ENCODE measurements at places on chromosomes 1 and 21.

GRCh38 chr1:43437031-43437973 lies 16.4 kb downstream of the HYI start:
- DNase-seq = no peak

DNA sequence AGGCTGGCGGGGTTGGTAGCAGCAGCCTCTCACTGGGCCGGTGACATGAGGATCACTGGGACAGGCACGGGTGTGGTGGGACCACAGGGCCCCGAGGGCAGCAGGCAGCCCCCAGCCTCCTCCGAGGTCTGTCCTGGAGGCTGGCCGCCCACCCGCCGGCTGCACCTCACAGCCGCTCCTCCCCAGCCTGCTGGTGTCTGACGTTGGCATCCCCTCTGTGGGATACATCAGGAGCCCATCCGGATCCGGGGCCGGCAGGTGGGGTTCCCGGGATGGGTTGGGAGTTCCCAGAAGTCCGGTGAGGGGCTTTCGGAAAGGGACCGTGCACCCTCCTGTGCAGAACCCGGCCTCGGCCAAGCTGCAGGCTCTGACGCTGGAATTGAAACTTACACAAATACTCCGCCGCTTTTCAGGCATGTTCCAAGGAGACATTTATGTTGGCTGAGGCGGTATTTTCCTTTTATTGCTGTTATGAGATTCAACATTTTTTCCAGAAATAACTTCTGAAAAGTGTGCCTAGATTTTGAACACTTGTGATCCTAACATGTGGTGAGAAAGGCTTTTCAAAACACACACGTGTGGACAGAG lies 142.1 kb upstream of the ARHGEF16 start:
- DNase-seq = no peak

DNA sequence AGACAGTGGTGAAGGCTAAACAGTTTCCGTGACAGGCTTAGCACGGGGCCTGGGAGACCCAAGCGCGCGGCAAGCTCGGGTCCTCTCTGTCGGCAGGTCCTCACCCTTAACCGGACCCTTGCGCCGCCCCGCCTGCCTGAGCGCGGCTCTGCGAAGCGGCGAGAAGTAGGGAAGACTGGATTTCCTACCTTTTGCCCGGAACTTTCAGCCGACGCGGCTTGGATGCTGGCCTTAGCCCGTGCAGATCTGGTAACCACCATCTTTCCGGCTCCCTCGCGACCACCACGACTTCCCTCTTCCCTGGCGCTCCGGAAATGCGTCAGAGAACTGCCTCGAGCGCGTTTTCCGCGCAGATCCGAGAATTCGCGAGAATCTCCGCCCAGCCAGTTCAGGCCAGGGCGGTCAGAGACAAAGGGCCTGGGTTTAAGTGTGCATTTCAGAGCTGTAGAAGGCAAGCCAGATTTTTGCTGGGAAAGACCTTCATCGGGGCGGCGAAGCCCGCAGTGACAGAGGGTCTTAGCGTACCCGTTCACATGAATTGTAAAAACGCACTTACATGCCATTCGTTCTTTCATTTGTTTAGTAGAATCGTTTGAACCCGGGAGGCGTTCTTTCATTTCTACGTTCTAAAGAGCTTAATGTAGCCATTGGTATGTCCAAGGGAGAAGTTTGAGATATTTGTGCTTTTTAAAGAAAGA lies at the start of gene DNTTIP2:
DNTTIP2 (minus strand) TSS at position 318 of the 698 bp plus-strand sequence; CDS start at position 260, 58 bp downstream.
- peak; percentile 90 for DNase-seq

GRCh38 chr1:228029281-228029680 lies 22.5 kb downstream of the WNT3A start:
- DNase-seq = no peak

GRCh38 chr1:168513656-168514404 lies 30.0 kb downstream of the XCL2 start:
- DNase-seq = no peak

- no peak for DNase-seq
Measured at GRCh38 chr21:27631471-27631870, 664.6 kb upstream of the ADAMTS5 start.

DNA sequence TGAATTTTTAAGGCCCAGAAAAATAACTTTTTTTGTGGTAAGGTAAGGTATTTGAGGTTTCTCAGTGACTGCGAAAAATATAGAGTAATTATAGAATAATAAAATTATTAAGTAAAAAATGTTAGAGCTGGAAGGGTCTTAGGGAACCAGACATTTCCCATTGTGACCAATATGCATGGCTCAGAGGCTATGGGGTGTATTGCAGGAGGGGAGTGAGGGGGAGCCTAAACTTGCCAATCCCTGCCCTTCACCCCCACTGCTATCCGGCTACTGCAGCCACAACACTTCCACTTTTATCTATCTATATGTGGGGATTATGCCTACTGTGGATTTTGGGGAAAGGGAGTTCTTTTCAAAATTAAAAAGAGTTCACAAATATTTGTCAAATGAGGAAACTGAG lies 7.6 kb upstream of the GADD45A start:
- DNase-seq = no peak

GRCh38 chr1:197862671-197863070 lies 39.8 kb upstream of the C1orf53 start:
- no peak for DNase-seq

DNA sequence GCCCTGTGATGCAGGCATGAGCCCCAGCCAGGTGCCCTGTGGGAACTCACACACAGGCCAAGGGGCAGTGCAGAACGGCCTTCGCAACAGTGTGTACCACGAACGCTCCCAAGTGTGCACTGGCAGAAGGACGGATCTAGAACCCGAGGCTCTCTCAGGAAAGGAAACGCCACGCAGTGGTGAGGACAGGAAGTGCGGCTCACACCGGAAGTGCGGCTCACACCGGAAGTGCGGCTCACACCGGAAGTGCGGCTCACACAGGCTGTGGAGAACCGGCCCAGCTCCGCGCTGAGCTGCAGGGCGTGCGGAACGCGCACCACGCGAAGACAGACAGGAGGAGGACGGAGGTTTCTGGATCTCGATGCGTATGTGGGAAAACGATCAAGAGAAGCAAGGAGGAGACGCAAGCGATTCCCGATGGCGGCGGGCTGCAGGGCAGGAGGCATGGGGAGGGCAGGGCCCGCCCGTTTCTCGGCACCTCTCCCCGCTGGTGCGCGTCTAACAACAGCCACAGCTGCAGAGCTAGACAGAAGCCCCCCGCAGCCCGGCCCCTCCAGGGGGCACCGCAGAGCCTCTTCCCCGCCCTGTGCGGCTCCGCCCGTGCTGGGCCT lies 35.9 kb upstream of the TMEM52 start:
- DNase-seq = peak; percentile 20

DNA sequence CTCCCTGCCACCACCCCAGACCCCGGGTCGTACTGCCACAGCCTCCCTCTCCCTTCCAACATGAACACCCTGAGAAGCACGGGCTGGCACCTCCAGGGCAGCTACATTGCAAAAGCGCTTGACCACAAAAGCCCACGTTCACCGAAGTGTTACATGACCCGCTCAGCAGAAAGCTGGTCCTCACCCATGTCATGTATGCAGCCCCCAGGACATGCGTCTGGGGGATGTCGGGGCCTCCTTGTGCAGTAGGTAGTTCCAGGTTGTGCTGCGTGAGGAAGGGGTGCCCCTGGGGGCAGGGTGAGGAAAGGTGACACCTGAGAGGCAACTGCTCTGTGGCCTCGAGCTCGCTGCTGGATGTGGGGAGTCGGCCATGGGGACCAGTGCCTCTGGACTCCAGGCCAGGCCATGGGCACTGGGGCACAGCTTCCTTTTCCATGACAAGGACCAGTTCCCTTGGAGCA lies 102.0 kb upstream of the C1orf174 start:
- DNase-seq = no peak

- DNase-seq = peak; percentile 94
Measured at GRCh38 chr1:154607609-154608396, at the start of gene ADAR. Gene ADAR, minus strand, starts transcription at chr1:154608186. Its CDS starts 180 bp downstream, at chr1:154608006.

DNA sequence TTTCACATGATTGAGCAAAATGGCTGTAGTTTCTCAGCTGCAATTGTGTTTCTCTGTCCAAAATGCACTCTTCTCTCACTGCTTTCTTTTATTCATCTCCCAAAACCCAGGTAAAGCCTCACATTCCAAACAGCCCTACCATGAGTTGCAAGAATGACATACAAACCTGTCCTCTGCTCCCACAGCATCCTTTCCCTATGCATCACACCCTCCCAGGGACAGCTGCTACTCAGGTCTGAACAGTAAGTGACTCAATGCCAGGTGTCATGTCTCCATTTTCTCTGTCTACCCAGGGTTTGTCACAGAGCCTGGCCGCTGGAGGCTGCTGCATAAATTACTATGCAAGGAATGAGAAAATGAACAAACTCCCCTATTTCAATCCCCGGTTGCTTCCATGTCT lies 118.5 kb downstream of the PLD5 start:
- no peak for DNase-seq

DNA sequence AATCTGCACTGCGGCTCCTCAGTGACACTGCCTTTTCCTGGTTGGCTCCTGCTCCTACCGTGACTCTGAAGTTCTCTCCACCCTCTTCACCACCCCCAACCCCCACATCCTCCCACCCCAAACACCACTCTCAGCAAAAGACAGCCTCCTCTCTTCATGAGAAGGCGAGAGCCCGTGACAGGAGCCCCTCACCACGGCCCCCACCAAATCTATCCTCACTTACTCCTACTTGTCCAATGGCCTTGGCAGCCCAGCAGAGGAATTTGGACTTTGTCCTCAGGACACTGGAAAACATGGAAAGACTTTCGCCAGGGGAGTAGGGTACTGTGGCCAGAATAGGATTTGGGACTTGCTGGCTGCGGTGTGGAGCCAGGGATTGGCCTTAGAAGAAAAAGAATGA lies 6.9 kb downstream of the TMEM125 start:
- DNase-seq = no peak

- no peak for DNase-seq
Measured at GRCh38 chr21:35136106-35136505, 87.0 kb upstream of the RUNX1 start.

GRCh38 chr1:112614460-112615065 lies 4.4 kb downstream of the ST7L start:
- DNase-seq = no peak

DNA sequence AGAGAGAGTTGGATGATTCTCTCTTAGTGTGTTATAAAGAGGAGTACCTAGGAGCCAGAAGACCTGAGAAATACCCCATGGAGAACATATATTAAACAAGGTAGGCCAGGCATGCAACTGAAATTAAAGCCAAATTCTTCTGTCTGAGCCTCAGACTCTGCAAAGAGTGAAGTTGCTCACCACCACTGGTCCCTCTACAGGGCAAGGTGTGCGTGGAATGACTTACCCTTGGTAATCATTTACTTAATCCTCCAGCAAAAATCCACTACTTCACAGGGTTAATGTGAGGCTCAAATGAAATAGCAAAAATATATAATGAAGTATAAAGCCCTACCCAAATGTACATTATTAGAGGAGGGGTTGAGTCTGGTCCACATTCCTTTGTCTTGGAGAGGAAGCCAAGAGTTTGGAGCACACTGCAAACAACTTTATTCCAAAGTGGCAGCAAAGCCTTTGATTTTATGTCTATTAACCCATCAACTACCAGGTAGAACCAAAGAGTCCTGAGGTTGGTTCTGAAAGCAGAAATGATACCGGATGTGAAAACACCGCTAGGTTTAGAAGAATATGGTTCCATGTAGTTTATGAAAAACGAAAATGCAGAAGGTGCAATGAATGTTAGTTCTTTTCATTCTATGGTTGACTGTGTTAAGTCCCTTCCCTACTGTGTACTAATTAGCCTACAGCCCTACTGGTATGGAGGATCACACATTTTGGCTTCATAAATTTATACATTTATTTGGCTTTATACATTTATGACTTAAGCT lies 8.5 kb downstream of the SSR2 start:
- DNase-seq = no peak

GRCh38 chr1:109466452-109467300 lies at the start of gene SYPL2:
Gene SYPL2, plus strand, starts transcription at chr1:109466546. Its CDS starts 298 bp downstream, at chr1:109466844.
- DNase-seq = no peak

- DNase-seq = no peak
Measured at GRCh38 chr1:162983671-162984425, 85.3 kb upstream of the RGS4 start.

- no peak for DNase-seq
Measured at GRCh38 chr1:201399352-201400126, 415 bp upstream of the LAD1 start.

GRCh38 chr21:14452031-14452726 lies 69.2 kb upstream of the HSPA13 start:
- no peak for DNase-seq

- no peak for DNase-seq
Measured at GRCh38 chr21:24832961-24833360, 774.3 kb downstream of the MRPL39 start.

DNA sequence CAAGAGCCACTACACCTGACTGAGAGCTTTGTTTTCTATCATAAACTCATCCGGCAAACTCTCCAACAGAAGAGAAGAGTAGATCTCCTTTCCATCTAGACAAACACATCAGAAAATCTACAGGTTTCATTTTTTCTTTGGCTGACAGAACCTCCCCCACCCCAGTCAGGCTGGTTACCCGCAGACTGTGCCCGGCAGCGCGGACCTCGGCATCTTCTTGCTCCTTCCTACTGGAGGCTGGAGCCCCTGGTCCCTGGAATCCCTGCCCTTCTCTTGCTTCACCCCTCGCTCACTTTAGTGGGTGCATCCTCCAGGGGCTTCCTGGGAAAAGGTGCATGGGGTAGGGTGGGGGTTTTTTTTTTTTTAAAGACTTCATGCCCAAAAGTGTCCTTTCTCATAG lies 23.0 kb downstream of the NCMAP start:
- no peak for DNase-seq

GRCh38 chr1:210709701-210710100 lies 381.0 kb downstream of the HHAT start:
- no peak for DNase-seq

DNA sequence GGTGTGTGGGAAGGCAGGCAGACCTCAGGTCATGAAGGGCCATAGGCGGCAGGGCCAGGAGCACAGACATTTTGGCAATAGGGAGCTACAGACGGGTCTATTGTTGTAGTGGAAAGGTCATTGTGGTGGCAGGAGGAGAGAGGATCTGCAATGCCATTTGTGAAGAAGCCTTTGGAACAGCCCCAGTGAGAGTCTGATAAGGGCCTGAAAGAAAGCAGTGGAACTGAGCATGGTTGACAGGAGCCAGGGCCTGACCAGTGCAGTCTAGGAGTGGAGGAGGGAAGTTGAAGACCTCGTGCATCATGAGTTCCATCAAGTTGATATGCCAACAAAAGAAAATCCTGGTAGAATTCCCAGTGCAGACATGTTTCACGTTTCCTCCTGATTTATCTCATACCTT lies 65.5 kb downstream of the UCK2 start:
- DNase-seq = no peak

- no peak for DNase-seq
Measured at GRCh38 chr1:24421502-24421901, 5.9 kb downstream of the NIPAL3 start.

GRCh38 chr21:25963181-25963580 lies 207.4 kb downstream of the APP start:
- DNase-seq = no peak

GRCh38 chr1:79006564-79006963 lies at the start of gene ADGRL4:
Gene ADGRL4, minus strand, starts transcription at chr1:79006730. Its CDS starts 76 bp downstream, at chr1:79006654.
- DNase-seq = no peak

- no peak for DNase-seq
Measured at GRCh38 chr1:236508593-236509027, 15.2 kb upstream of the LGALS8 start.

GRCh38 chr1:51839094-51839493 lies 39.4 kb downstream of the NRDC start:
- DNase-seq = no peak

GRCh38 chr21:25369524-25370300 lies 237.6 kb downstream of the MRPL39 start:
- no peak for DNase-seq

Measured in stimulated activated CD4-positive, alpha-beta T cell treated with anti-CD3 and anti-CD28 coated beads, Interleukin-4, amount 100 ng/mL, for 24 hours (primary cell).